ENCODE measurements at places on chromosomes 13 and 19.

- no peak for DNase-seq
Observed at GRCh38 chr19:13782537-13782936, 8.3 kb downstream of the C19orf53 start.

- no peak for DNase-seq
Observed at GRCh38 chr13:75986818-75987217, 350.7 kb downstream of the LMO7 start.

GRCh38 chr13:38944219-38944618 lies 46.4 kb downstream of the STOML3 start:
- no peak for DNase-seq

DNA sequence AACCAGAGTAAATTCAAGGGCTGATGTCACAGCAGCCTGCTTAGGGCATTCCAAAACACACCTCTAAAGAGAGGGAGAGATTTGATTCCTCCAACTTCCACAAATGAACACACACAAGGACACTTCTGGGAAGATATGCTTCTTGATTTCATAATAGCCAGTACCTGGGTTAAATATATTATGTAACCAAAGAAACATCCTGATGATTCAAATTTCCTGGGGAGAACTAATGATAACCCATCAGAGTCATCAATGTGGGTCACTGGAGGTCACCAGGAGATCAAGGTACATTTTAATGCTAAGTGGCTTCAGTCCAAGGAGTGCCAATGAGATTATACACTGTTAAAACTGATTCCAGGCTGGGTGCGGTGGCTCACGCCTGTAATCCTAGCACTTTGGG lies 54.0 kb upstream of the DOCK9 start:
- no peak for DNase-seq

GRCh38 chr19:41997121-41997850 lies 3.3 kb upstream of the ATP1A3 start:
- DNase-seq = no peak

- no peak for DNase-seq
Observed at GRCh38 chr13:76293751-76294150, 592.5 kb downstream of the KCTD12 start.

- peak; percentile 76 for DNase-seq
Observed at GRCh38 chr19:11268783-11269267, 6.5 kb upstream of the DOCK6 start.

DNA sequence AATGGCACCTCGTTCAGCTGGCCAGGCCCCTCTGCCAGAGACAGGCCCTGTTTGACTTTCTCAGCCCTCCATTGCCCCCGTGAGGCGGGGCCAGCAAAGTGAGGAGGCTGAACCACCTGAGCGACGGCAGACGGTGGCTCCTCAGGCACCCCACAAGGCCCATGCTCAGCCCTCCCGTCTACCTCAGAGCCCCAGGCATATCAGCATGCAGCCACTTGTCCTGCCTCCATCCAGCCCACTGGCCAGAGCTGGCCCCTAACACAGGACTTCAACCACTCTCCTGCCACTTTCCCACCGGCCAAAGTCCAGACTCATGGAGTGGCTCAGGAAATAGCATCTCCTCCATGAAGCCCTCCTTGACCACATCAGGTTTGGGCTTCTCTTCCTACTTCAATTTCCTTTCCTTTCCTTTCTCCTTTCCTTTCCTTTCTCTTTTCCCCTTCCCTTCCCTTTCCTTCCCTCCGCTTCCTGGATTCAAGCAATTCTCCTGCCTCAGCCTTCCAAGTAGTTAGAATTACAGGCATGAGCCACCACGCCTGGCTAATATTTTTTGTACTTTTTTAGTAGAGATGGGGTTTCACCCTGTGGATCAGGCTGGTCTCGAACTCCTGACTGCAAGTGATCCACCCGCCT lies 9.3 kb downstream of the SLC7A10 start:
- no peak for DNase-seq

- DNase-seq = no peak
Observed at GRCh38 chr19:55503157-55503501, 14.9 kb downstream of the SSC5D start.

Measured in CMK (cell line).